ENCODE measurements at places on chromosomes 13 and 19. TPM values are rescaled to one million over a fixed set of nuclear protein-coding genes. Genes with fewer than 3 reads are reported as not detected.

Gene CERS4
- total RNA-seq, result 26.0 TPM

Gene FCAR
- not detected for total RNA-seq

Gene CGB3
- not detected for total RNA-seq

Gene ANO8
- 22.9 TPM for total RNA-seq

Gene DUS3L
- total RNA-seq, result 78.1 TPM

Gene CCL25
- total RNA-seq, result not detected

Gene APC2
- total RNA-seq, result 1.6 TPM

Gene PEAK3
- total RNA-seq, result not detected

Gene TMEM145
- 7.2 TPM for total RNA-seq

Gene PINLYP
- 0.17 TPM for total RNA-seq

Gene IGFLR1
- 8.3 TPM for total RNA-seq

Gene SLC7A10
- total RNA-seq, result 0.25 TPM

Gene SLITRK1
- not detected for total RNA-seq

Gene DENND1C
- total RNA-seq, result 0.54 TPM

Gene PSG1
- total RNA-seq, result not detected

Gene ATP4B
- not detected for total RNA-seq

Gene ZNF154
- 0.10 TPM for total RNA-seq

Gene CLEC4M
- total RNA-seq, result not detected

Gene MTUS2
- total RNA-seq, result 0.02 TPM

Gene CEACAM6
- total RNA-seq, result 0.59 TPM

Gene NPAS1
- total RNA-seq, result 4.6 TPM

Gene THSD1
- total RNA-seq, result 0.76 TPM

Gene ZNF880
- not detected for total RNA-seq

Gene ICAM4
- total RNA-seq, result not detected

Gene LRRC63
- not detected for total RNA-seq

Gene ARID3A
- 21.8 TPM for total RNA-seq

Gene PPM1N
- 5.2 TPM for total RNA-seq

Gene PROSER1
- total RNA-seq, result 33.5 TPM

Gene NANOS3
- not detected for total RNA-seq

Gene IRF2BP1
- 33.9 TPM for total RNA-seq

Gene CRTC1
- 14.9 TPM for total RNA-seq

Gene RRAS
- 55.9 TPM for total RNA-seq

Gene TTYH1
- total RNA-seq, result 0.37 TPM

Gene KMT2B
- 29.9 TPM for total RNA-seq

Gene MUC16
- 0.12 TPM for total RNA-seq

Gene CD70
- 2.1 TPM for total RNA-seq

Gene TEKTIP1
- total RNA-seq, result 1.2 TPM

Gene RGL3
- total RNA-seq, result 99.2 TPM

Gene LIM2
- total RNA-seq, result not detected

Gene ZNF98
- total RNA-seq, result not detected

Gene KIR2DL4
- not detected for total RNA-seq

Gene GARIN5A
- 12.2 TPM for total RNA-seq

Gene ANGPTL8
- not detected for total RNA-seq

Gene DACH1
- not detected for total RNA-seq

Gene MAP4K1
- total RNA-seq, result 9.1 TPM

Gene PLD3
- 123 TPM for total RNA-seq
